ENCODE measurements at places on chromosomes 16 and 17.

GRCh38 chr17:64500862-64501765, 4.3 kb upstream of the POLG2 start:
- DNase-seq, result no peak

- no peak for DNase-seq
These were observed 38.8 kb downstream of the SNX20 start for GRCh38 chr16:50642349-50642748.

DNA sequence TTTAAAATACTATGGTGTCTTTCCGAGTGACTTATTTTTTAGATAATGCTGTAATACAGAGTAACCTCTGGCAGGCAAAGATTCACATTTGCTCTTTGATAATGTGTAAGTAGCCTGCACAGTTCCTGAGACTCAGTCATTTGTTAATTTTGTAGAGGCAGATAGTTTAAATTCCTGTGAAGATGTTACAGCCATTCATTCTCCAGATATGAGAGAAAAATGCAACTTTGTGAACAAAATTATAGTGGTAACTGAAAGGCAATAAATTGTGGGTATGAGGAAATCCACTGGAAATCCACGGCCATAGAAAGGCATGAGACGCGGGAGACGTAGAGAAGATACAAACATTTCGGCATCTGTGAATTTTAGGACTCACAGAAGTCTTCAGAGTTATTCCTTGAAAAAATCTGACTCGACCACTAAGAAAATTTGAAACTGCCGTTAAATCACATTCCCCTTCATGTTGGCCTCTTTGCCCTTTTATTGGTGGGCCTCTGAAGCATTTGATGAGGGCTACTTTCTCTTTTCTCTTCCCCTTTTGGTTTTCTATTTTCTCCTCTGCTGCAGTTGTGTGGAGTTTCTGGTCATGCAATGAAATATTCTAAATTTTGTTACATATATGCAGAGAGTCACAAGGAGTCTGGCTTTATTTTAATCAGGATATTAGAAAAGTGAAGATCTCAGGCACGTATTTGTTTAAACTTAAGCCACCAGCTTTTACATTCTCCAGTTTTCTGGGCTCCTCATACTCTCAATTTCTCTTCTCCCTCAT, 18.8 kb downstream of the HS3ST3A1 start:
- DNase-seq, result no peak

DNA sequence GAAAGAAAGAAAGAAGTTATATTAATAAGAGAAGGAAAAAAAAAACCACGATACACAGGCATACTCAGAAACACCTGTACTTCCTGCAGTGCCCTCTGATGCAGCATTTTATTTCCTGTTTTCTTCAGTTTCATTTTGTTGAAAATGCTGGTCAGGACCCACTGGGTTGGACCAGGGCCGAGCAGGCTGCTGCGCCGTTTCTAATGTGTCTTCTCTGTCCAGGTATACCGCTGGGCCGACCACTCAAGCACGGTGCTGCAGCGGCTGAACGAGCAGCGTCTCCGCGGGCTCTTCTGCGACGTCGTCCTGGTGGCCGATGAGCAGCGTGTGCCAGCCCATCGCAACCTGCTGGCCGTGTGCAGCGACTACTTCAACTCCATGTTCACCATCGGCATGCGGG, 8.3 kb downstream of the KLHL36 start:
- no peak for DNase-seq

DNA sequence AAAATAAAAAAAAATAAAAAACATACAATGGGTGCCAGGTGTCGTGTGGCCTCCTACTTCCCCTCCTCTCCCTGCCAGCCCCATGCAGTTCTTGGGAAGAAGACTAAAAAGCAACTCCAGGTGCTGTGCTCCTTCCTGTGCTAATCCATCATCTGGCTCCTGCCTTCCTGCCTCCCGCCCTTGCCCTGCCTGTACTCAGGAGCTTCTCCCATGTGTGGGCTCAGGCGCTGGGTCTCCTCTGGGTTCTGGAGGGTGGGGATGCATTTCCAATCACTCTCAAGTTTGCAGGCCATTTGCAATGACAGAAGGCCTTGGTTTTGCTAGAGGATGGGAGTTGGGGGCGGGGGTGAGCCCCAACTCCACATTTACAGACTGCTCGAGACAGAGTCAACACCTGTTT, 122.9 kb downstream of the SDK2 start:
- DNase-seq, result no peak
